ENCODE measurements at places on chromosomes 11 and 22.

GRCh38 chr11:86202013-86202336, 42.6 kb upstream of the EED start:
- no peak for DNase-seq

DNA sequence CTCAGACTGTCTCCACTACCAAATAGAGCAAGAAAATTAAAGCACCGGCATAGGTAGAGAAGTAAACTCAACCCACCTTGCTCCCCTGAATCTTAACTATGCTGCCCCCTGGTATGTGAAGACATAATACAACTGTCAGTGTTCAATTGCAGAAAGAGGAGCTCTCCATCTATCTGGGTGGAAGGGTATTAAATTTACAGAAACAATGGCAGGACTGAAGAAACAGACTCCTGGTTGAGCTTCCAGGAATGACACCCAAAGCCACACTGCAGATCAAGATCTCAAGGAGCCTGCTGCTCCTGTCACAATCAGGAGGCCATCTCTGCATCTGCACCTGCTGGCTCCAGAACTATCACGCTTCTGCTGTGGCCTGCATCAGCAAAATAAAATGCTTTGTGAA, 132.1 kb upstream of the BMAL1 start:
- DNase-seq: no peak

DNA sequence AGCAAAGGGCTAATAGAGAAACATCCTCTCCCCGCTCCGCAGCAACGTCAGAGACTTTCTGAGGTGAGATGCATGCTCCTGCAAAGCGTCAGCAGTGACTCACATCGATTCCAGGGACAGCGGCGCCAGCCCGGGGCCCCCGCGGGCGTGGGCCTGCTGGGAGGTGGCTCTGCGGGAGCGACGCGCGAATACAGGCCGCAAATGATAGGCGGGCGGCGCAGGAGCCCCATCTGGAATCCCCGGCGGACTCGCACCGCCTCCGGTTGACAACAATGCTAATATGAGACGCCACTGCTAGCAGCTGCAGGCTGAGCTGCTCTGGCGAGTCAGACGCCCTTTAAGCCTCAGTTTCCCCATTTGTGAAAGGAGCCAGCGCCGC, 557 bp downstream of the RANGAP1 start:
- peak; percentile 49 for DNase-seq

DNA sequence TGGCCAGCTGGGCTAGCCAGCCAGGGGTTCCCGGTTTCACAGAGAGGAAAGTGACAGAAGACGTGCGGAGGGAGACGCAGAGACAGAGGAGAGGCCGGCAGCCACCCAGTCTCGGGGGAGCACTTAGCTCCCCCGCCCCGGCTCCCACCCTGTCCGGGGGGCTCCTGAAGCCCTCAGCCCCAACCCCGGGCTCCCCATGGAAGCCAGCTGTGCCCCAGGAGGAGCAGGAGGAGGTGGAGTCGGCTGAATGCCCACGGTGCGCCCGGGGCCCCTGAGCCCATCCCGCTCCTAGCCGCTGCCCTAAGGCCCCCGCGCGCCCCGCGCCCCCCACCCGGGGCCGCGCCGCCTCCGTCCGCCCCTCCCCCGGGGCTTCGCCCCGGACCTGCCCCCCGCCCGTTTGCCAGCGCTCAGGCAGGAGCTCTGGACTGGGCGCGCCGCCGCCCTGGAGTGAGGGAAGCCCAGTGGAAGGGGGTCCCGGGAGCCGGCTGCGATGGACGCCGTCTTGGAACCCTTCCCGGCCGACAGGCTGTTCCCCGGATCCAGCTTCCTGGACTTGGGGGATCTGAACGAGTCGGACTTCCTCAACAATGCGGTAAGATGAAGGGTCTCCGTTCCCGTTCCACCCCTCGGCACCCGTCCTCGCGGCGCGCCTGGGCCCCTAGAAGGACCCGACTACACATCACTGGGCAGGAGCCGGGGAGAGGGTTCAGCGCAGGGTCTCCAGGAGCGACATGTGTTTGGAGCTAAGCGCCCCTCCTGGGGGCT, at the start of gene CREB3L1:
CREB3L1 (plus strand) TSS at position 41 of the 765 bp plus-strand sequence; CDS start at position 491, 450 bp downstream.
- peak; percentile 46 for DNase-seq

GRCh38 chr22:37669586-37669985, 5.8 kb upstream of the LGALS1 start:
- DNase-seq: no peak

DNA sequence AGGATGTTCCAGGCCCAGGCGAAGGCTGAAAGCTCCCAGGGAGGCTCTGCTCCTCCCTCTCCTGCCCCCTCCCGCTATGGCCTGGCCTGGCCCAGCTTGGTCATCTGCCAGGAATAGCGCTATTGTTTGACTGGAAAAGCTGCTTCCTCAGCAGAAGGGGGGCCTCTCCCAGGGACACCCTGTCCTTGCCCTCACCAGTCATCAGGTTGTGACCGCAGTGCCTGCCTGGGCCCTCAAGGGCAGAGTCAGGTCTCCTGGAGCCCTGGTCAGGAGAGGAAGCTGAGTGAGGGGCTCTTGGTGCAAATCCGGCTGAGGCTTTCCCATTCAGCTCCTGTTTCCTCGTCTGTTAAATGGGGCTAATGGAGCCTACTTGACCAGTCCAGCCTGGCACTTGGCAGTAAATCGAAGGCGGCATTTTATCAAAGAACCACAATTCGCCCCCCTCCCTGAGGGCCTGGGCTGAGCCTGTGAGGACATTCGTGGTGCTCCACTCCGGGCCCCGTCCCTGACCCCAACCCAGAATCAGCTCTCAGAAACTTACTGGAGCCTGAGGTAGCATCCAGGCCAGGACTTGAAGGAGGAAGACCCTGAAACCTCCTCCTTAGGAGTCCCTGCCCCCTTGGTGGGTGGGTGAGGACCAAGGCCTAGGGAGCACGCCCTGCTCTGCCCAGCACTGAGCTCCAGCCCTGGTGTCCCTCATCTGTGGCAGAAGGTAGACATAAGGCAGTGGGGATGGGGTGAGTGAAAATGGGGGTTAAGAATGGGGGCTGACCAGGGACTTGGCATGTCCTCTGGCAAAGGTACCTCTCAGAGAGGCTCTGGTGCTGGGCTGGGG, 2.0 kb upstream of the CASTOR1 start:
- DNase-seq: peak; percentile 42

GRCh38 chr11:9601037-9601875, 27.8 kb downstream of the WEE1 start:
- DNase-seq: no peak

- no peak for DNase-seq
Measured at GRCh38 chr22:43171607-43172006, 15.3 kb downstream of the TTLL12 start.

DNA sequence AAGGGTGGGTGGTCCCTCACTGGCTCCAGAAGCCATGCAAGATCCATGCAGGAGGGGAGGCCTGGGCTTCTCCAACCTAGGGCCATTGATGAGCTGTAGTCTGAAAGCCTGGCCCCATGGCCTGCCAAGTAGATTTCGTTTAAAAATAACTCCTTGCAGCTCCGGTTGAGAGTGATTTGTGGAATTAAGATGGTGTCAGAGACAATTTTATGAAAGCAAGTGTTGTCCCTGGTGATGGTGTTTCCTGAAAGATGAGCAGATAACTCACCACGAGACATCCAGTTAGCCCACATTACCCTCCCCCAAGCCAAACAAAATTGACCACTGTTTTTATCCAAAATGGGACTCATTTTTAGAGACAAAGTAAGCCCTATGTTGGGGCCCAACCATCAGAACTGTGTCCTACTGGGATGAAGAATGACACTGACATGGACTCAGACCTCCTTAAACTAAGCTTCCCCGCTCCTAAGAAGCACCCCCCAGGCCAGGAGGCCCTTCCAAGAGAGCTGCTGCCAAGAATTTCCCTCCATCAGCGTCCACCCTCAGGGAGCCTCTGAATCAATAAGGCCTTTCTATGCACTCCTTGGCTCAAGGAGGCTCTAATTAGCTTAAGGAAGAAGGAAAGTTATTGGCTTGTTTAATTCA, 174.2 kb upstream of the NCAM1 start:
- DNase-seq: no peak

GRCh38 chr11:79507706-79508105, 66.9 kb upstream of the TENM4 start:
- DNase-seq: no peak

- no peak for DNase-seq
Measured at GRCh38 chr11:72685560-72686480, 11.6 kb upstream of the PDE2A start.

- DNase-seq: no peak
Measured at GRCh38 chr11:62508336-62509058, 38.1 kb downstream of the AHNAK start.

- DNase-seq: no peak
Measured at GRCh38 chr22:40499209-40499623, 128.8 kb downstream of the SGSM3 start.

- DNase-seq: no peak
Measured at GRCh38 chr11:3959903-3960265, 104.4 kb downstream of the STIM1 start.

DNA sequence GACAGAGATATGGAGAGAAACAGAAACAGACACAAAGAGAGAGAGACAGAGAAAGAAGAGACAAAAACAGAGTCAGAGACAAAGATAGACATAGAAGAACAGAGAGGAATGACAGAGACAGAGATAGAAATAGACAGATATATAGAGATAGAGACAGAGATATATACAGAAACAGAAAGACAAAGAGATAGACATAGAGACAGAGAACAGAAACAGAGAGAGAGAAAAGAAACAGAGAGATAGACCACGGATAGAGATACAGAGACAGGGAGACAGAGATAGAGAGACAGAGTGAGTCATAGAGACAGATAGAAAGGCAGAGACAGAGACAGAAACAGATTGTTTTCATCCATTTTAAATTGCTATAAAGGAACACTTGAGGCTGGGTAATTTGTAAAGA, 12.3 kb upstream of the MPEG1 start:
- DNase-seq: no peak

- DNase-seq: no peak
Measured at GRCh38 chr11:20027556-20028013, 132.7 kb downstream of the DBX1 start.

DNA sequence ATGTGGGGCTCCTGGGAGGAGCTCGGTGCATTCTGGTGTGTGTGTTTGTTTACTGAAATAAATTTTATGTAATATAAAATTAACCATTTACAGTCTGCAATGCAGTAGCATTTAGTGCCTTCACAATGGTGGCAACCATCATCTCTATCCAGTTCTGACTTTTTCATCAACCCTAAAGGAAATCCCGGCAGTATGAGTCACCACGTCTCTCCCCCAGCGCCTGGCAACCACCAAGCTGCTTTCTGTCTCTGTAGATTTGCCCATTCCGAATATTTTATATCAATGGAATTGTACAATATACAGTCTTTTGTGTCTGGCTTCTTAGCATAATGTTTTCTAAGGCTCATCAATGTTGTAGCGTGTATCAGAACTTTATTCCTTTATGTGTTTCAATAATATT, 300.5 kb downstream of the MIAT start:
- no peak for DNase-seq

- DNase-seq: no peak
Measured at GRCh38 chr22:39686178-39686620, 115.6 kb downstream of the CACNA1I start.

- DNase-seq: no peak
Measured at GRCh38 chr11:79006854-79007253, 432.2 kb upstream of the NARS2 start.

DNA sequence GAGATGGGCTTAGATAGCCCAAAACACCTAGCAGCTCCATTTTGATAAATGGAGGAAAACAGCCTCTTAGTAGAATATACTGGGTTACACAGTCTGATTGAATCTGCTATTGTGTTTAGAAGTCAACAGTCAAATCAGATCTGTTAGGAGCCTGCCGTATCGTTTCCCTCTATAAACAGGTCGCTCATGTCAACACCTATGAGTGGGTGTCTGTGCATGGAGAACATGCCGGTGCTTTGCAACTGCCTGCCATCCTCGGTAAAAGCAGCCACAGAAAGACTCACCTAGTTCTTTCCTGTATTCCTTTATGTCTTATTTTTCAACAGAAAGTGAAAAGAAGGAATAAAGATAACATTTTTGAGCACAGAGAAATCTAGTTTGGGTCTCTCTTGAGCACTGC, 99.4 kb downstream of the ETS1 start:
- DNase-seq: no peak

DNA sequence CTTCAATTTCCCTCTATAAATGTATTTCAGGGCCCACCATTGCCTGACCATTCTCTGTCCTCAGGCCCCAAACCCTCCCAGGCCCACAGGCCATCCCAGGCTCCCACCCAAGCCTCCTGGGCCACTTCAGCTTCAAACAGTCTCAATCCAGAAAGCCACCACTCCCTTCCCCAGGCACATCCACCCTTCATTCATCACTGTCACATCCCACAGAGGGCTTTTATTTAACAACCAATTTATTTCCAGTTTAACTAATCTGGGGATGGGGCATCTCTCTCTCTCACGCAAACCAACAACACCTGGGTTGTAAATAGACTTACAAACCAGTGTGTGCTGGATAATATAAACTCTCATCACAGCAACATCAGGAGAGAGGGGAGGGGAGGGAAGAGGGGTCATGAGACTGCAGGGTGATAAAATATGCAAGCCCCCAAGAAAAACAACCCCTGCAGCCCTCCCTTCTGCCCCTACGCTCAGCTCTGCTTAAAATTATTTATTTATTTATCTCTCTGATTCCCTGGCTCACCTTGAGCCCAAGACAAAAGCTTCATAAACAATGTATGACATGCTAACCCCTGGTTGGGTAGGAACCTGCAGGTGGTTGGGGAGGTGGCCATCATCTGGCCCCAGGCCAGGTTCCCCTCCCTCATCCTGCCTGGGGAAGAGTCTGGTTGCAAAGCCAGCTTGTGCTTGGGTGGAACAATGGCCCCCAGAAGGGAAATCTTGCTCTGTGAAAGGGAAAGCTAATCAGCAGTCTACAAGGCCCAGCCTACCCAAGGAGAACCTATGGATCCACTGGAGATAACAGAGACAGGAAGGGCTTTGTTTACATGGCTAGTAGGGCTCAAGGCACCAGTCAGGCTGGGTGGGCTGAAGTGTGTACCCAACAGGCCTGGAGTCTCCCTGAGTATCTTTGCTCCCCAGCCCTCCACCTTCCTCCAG, 359.2 kb downstream of the BUD13 start:
- peak; percentile 50 for DNase-seq

- no peak for DNase-seq
Measured at GRCh38 chr22:29370537-29370936, 17.8 kb downstream of the AP1B1 start.

GRCh38 chr22:35879351-35879750, 149.3 kb downstream of the RBFOX2 start:
- DNase-seq: no peak
